ENCODE measurements at places on chromosomes 16 and 17.

DNA sequence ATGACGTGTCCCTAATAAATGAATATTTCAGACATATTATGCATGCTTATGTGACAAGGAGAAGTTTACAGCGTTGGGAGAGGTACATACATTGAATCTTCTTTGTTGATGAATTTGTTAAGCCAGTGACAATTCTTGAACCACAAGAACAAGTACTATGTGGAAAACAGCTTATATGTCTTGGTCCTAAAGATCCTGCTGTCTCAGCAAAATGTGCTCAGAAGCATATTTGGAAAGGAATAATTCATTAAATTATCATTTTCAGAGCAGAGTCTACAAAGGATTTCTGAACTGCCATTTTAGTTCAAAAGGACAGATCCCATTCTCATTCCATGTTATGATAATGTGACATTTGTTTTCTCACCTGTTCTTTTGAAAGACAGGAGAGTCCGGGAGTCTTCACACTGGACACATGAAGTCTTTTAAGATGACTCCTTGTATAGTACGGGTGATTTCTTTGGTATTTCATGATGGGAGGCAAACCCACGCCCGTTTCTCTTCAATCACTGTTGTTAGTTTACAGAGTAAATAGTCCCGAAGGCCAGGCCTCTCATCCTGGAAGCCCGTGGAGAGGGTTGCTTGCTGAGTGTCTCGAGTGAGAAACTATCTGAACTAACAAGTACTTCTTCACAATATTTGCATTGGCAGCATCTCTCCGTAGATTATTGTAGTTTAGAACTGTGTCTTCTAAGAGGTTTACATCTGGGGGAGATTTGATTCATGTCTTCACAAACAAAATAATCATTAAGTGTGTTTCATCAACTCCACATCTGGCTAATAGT is 26.7 kb downstream of the VPS35L start:
- no peak for DNase-seq

DNA sequence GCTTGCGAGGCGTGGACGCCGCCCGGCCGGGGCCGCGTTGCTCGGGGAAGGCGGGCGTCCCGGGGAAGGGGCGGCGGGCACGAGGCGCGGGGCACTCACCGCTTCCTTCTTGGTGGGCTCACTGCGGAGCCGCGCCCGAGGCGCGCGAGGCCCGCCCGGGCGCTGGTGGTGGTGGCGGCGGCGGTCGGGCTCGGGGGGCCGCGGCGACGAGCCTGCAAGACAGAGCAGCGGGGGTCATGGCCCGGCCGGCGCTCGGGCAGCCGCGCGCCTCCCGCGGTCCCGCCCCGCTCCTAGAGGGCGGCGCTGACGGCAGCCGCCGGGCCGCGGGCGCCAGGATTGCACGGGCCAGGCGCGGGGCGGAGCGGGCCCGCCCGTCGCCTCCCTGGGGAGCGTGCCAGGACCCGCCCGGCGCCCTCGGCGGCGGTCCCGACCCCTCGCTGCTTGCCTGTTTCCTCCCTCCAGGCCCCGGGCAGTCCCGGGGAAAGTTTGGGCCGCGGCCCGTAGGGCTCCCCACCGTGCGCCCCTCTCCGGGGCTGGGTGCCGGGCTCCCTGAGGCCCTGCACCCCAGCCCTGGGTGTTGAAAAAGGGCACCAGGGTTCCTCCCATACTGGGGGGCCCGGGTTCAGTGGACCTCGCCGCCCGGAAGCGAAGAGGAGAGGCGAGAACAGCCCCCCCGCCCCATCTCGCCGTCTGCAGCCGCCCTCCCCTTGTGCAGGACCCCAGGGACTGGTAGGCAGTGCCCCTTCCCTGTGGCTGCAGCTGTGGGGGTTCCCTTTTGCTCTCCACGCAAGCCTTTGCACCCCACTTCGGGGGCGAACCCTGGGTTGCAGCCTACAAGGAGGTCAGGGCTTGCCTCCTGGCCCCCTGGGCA is at the start of gene C16orf74:
C16orf74 (minus strand) TSS at position 270 of the 871 bp plus-strand sequence. CDS start 15,879 bp downstream, outside the sequence.
- DNase-seq: no peak

DNA sequence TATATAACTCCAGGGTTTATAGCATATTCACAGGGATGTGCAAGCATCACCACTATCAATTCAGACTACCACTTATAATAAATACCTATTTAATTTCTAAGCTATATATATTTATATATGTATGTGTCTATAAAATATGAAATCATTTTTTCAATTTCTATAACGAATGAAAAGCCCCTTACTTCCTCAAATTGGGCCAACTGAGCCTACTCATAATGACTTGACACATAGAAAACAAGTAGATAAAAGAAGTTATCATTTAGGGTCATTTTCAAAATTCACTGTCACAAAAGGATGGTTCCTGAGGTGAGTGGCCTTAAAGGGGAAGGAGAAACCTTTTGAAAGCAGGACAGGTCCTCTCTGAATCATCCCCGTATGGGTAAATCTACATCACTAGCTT is 114.1 kb downstream of the ADCY9 start:
- no peak for DNase-seq

- no peak for DNase-seq
Observed at GRCh38 chr17:18859256-18859655, 1.3 kb downstream of the PRPSAP2 start.

GRCh38 chr16:12162151-12162985 is 185.8 kb downstream of the SNX29 start:
- no peak for DNase-seq

DNA sequence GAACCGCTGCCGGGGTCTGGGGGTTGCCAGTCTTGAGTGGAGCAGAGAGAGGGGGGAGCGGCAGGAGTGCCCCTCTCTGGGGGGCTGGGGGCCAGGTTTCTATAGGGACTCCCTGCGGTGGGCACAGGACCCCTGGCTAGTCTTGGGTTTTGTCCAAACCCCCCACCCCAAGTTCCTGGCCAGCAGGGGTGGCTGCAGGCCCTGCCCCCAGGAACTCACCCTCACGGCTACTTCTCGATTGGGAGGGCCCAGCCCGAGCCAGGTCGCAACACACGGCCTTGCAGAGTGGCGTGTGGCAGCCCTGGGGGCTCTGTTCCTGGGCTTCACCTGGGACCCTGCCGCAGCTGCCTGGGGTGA is 601 bp downstream of the CDH15 start:
- no peak for DNase-seq

DNA sequence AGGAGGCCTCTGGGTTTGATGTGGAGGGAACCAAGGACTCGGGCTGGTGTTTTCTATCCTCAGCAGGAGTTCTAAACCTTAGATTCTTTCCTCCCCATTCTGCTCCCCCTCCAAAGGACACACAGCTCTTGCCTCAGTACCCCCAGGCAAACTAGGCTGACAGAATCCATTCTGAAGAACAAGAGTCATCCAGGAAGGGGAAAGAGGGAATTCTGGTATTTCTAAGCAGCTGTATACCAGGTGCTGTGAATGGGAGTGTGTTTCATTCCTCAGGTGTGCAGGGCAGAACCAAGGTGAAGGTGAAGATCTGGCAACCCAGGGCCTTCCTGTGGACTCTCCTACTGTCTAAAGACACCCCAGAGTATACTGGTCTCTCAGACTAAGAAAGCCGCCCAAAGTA is 4.1 kb downstream of the INPP5K start:
- DNase-seq: no peak

DNA sequence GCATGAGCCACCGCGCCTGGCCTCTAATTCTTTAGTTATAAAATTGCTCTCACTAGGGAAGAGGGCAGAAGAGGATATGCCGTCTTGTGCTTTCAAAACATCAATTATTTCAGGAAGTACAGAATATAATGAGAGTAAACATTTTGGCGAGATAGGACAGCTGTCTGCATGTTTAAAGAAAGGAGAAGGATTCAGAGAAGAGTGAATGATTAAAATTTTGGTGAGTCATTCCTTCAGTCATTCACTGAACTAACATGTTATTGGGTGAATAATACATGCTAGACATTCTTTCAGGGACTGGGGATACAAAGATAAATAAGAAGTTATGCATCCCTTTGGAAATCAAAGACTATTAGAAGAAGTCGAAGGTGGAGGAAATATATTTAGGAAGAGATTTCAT is 590.3 kb upstream of the GOT2 start:
- no peak for DNase-seq

GRCh38 chr16:86347090-86347489 is 163.2 kb upstream of the FOXF1 start:
- no peak for DNase-seq

DNA sequence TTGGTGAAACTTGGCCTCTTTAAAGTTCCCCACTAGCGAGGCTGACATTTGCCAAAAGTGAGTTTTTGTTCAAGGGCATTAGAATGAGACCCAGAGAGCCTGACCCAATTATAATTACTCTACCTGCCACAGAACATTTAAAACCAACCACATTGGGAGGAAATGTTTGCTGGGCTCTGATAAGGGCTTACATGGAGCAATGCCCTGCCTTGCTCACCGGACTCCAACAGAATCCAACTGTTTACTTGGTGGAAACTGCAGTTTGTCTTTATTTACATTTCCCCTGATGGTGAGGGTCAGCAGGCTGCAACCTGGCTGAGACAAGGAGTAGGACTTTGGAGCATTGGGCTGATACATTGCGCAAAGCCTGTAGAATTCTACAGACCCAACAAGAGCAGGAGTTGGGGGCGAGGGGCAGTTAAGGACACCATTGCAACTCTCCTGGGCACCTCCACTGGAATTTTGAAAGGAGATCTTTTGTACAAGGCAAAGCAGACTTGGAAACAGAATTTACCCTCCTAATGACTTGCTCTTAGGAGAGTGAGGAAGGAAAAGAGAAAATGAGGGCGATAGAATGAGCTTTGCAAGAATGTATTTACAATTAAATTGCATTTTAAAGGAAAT is 368.6 kb downstream of the SHISA9 start:
- no peak for DNase-seq
